ENCODE measurements at places on chromosomes 1 and 21. TPM values are rescaled to one million over a fixed set of nuclear protein-coding genes. Genes with fewer than 3 reads are reported as not detected.

The PGLYRP4 gene
- 0.27 TPM for total RNA-seq

The CD48 gene
- total RNA-seq, result not detected

The ANKRD34A gene
- 1.0 TPM for total RNA-seq

The RPL11 gene
- total RNA-seq, result 1,719 TPM

GRCh38 chr1:237146241-237146640, 104.3 kb downstream of the RYR2 start:
- no peak for DNase-seq

The ARHGEF16 gene
- total RNA-seq, result 24.1 TPM

GRCh38 chr1:72606216-72606810, 324.0 kb upstream of the NEGR1 start:
- DNase-seq, result no peak

GRCh38 chr21:22490049-22490448, 1491.8 kb downstream of the NCAM2 start:
- DNase-seq, result no peak

DNA sequence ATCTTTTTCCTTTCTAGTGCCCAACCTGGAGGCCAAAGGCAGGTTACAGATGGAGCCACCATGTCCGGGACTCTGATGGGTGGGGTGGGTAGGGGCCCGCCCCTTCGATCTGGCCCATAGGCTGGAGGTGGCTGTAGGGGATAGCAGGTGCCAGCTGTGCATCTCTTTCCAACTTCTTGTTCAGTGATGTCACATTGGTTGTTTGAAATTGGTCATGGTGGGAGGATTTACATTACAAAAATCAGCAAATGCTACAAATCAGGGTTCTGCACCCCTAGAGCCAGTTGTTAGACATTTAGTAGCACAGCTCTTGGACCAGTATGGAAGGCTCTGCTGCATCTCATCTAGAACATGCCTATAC, 22.4 kb upstream of the POU3F1 start:
- no peak for DNase-seq

DNA sequence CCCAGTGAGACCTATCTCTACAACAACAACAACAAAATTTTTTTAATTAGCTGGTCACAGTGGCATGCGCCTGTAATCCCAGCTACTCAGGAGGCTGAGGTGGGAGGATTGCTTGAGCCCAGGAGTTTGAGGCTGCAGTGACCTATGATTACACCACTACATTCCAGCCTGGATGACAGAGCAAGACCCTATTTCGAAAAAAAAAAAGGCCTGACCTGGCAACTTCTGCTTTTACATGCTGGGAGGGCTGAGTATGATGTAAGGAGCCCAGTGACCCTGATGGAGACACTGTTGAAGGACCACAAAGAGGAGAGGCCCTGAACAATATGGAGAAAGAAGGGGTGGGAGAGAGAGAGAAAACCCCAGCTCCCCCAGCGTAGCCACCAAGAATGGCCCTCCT, 9.2 kb upstream of the VPS26C start:
- no peak for DNase-seq

The GIPC2 gene
- total RNA-seq, result 0.71 TPM

- DNase-seq, result no peak
These were observed 282.7 kb downstream of the KIF26B start for GRCh38 chr1:245437369-245438062.

- no peak for DNase-seq
These were observed 103.0 kb upstream of the TSPAN2 start for GRCh38 chr1:115192200-115192767.

DNA sequence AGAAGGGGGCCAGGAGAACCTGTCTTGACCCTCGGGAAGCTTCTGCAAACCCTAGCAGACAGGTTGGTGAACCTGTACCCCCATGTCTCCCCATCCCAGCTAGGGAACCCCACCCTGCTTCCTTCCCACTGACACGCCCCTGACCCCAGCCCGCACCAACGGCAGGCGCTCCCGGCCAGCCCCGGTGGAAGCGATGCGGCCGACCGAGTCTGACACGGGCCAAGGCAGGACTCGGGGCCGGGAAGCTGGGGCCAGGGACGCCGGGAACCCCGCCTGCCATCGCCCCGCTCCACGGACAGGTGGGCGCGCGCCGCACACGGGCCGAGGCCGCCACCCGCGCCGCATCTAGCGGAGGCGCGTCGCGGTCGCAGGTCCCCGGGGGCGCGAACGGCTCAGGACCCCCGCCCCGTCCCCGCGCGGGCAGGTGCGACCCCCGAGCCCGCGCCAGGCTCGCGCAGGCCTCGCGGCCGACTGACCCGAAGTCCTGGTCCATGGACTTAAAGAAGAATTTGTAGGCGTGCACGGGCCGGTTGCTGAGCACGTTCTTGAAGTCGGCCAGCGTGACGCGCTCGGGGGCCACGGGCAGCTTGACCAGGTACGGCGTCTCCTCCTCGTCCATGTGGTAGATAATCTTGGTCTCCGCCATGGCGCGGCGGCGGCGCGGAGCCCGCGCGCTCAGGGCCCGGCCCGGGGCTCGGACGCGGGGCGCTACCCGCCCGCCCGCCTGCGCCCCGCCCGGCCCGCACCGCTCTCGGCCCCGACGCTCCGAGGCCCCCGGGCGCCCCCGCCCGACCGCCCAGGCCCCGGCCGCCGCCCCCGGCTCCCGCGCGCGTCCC, 580 bp downstream of the DVL1 start:
- DNase-seq, result no peak

GRCh38 chr1:115648717-115649691, 7.2 kb downstream of the VANGL1 start:
- no peak for DNase-seq

The NSL1 gene
- total RNA-seq, result 30.3 TPM

- no peak for DNase-seq
These were observed 324.4 kb downstream of the ADGRL2 start for GRCh38 chr1:82125119-82125518.

GRCh38 chr1:40679165-40679953, 12.1 kb upstream of the NFYC start:
- no peak for DNase-seq

- no peak for DNase-seq
These were observed 230.1 kb upstream of the JUN start for GRCh38 chr1:59013928-59014279.

- no peak for DNase-seq
These were observed 115.0 kb downstream of the ACBD6 start for GRCh38 chr1:180387413-180387812.

The SMCP gene
- not detected for total RNA-seq

DNA sequence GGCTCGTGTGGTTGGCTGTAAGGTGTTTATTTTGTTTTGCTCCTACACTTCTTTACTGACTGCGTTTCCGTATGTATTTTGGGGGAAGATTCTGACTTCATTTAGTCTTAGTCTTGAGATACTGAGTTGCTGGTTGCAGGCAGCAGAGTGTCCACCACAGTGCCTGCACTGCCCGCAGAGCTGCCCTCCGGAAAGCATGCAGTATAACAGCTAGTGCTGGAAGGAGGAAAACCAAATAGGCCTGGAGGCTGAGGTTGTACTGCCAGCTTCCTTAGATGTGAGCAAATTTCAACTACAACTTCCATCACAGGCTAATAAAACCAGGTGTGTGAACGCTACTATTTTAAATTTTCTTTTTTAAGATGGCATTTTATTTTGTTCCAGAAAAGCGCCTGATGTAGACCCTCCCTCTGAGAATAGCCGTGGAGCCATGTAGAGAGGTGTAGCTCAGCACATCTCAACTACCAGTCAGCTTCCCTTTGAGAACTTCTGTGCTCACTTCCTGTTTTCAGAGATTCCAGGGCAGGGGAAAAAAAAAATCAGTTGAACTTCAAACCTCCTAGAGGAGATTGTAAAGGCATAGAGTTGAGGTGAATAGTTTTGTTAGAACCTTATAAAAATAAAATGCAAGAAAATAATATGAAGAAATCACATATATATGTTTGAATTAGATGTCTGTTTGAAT, 17.6 kb downstream of the LMO4 start:
- DNase-seq, result no peak

The EDN2 gene
- 0.11 TPM for total RNA-seq
